ENCODE measurements at places on chromosomes 11 and 22.

DNA sequence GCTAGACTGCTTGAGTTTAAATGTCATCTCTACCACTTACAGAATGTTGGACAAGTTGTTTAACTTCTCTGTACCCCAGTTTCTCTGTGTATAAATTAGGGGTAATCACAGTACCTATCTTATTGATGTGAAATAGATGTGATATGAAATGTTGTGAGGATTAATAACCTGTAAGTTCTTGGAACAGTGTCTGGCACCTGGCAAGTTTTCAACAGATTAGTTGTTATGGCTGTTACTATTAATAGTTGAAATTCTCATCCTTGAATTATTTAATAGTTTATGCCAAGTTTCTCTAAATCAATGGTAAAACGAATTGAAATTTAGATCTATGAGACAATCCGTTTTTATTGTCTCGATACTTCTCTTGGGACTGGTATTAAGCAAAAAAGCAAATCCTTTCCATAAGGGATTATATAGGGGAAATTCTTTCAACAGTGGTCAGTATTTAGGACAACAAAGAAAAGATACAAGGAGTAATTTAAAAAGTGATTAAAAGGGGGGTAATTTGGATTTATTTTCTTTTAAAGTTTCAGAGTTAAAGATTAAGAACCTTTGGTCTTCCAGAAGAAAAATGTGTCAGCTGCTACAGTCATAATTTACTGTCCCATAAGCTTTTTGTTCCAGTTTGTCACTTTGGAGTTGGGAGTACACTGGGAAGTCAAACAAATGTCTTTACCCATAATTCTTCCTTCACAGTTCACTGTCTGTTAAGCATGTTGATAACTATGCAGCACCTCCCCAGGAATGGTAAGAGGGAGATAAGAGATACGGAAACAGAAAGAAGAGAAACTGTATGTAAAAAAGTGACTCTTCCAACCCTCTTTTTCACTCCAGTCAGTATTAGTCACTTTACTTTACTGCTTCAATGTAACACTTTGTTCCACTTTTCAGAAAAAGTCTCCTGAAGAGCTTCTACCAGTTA is 13.2 kb downstream of the PDE3B start:
- DNase-seq: no peak

DNA sequence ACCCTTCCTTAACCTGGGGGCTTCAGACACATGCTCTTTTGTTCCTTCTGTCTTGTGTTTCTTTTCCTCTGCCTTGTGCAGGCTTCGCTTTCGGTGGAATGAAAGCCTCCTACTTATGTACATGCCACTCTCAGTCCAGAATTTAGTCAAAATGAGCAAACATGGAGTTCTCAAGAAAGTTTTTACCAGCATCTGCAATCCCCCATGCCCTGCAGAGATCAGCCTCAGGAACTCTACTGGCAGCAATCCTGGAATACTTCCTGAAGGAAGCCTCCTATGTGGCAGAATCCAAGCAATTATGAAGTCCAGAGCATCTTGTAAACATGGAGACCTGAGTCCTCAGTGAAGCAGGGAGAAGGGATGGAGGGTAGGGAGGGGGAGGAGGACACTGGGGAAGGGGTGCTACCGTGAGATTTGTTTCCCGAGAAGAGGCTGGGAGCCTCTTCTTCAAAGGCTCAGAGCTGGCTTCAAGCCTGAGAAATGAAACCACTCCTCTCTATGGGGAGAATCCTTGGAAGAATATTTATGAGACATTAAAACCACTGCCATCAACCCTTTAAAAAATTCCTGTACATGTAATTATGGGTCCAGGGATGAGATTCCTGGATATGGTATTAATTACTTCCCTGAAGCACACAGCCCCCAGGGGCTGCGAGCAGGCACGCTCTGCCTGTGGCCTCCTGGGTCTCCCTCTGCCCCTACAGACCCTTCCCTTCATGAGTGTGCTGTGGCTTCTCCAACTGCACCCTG is 58.4 kb downstream of the TENM4 start:
- no peak for DNase-seq

- DNase-seq: no peak
These were observed 4.1 kb downstream of the SYT13 start for GRCh38 chr11:45282081-45282480.

- no peak for DNase-seq
These were observed 15.4 kb downstream of the DERL3 start for GRCh38 chr22:23823331-23823791.

GRCh38 chr11:46461461-46461927 is 69.9 kb upstream of the CHRM4 start:
- DNase-seq: no peak

- no peak for DNase-seq
These were observed 628 bp downstream of the LRP4 start for GRCh38 chr11:46917762-46918082.

DNA sequence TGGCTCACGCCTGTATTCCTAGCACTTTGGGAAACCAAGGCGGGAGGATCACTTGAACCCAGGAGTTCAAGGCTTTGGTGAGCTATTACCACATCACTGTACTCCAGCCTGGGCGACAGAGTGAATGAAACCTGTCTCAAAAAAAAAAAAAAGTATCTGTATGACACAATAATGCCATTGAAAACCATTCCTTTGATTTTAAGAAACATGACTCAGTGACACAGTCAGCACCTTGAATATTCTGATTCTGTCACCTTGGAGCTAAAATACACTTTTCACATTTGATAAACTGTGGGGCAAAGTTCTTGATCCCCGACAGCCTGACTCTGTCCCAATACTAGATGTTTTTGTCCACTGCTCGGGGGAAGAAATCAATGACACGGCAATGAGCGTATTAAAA is 16.7 kb upstream of the ELFN2 start:
- no peak for DNase-seq

- peak; percentile 36 for DNase-seq
These were observed 36.3 kb upstream of the POLA2 start for GRCh38 chr11:65225279-65226102.

DNA sequence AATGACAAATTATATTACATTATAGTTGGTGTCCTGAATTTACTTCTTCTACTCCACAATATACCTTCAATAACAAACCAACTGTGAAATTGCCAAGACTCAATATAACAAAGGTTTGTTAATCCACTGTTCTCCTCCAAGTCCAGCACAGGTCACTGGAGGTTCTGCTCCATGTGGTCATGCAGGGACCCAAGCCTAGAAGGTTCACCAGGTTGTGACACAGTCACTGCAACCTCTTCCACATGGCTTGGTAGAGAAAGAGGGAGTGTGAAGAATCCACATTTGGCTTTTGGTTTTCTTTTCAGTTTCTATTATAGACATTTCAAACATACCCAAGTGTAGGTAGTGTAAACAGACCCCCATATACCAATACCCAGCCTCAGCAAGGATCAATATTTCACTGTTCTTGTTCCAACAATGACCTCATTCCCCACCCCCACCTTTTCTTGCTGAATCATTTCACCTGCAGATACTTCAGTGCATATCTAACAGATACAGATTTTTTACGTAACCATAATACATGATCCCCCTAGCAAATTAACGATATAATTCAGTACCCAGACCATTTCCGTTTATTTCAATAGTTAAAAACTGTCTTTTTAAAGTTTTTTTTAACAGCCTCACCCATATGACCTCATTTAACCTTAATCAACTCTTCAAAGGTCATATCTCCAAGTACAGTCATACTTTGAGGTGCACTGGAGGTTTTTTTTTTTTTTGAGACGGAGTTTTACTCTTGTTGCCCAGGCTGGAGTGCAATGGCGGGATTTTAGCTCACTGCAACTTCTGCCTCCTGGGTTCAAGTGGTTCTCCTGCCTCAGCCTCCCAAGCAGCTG is 14.1 kb downstream of the FGF19 start:
- DNase-seq: no peak

DNA sequence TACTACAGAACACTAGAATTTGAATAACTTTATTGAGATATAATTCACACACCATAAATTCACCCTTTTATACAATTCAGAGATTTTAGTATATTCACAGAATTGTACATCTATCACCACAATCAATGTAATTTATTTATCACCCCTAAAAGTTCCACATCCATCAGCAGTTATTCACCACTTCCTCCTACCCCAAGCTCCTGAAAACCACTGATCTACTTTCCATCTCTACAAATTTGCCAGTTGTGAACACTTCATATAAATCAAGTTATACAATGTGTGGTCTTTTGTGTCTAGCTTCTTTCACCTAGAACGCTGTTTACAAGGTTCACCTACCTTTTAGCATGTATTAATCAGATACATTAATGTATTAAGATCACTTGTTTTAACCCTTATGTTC is 179.6 kb downstream of the TTC28 start:
- DNase-seq: no peak

GRCh38 chr22:26124991-26125725 is 44.1 kb upstream of the SEZ6L start:
- no peak for DNase-seq

DNA sequence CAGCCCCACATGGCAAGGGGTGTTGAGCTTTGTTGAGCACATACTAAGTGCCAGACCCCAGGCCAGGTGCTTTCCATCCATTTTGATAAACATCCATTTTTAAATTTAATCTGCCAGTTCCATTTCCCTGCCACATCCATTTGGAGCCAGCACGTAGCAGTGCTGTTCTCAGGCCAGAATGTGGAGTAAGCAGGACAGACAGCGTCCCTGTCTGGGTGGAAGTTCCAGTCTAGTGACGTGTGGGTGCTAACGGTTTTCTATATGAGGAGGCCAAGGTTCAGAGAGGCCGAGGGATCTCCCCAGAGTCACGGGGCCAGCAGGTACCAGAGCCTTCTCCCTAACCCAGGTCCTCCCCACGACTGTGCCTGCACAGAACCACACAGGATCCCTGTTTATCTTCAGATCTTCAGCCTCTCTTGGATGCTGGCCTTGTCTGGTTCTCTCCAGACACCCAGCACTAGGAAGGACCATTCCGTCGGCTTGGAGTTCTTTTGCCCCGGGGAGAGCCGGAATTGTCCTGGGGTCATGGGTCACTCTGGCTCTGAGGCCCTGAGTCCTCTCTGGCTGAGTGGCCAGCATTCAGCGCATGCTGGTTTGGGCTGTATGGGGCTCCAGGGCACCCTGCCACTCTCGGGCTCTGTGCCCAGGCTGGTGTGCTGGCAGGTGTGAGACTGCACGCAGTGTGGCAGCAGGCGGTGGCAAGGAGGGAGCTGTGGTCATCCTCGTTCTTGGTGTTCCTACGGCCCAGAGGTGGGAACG is 63.6 kb upstream of the PPARA start:
- DNase-seq: no peak

- DNase-seq: no peak
These were observed 36.5 kb upstream of the DNAJB13 start for GRCh38 chr11:73914284-73914683.

- no peak for DNase-seq
These were observed 82.2 kb downstream of the SERGEF start for GRCh38 chr11:17930544-17931125.
